ENCODE measurements at places on chromosomes 2 and 18. TPM values are rescaled to one million over a fixed set of nuclear protein-coding genes. Genes with fewer than 3 reads are reported as not detected.

DNA sequence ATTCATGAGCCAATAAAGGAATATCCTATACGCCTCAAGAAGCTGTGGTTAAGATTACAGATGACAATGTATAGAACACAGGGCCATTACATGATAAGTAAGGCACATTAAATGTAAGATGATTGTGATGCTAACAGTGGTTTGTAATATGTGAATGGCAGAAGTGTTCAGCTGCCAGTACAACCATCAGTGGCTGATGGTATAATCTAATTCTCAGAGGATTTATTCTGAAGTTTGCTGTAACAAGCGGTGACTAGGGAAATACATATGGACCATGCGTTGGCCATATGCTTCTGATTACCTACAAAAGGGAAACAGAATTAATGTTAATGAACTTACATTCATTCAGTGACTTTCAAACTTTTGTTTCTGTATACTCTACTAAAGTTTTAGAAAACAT lies 750.8 kb upstream of the KLHL29 start:
- H3K27me3 ChIP-seq = no peaks in the 10 kb centered on the region
- no peaks in the 10 kb centered on the region for H3K36me3 ChIP-seq
- no peak overlapping the region for H3K4me3 ChIP-seq
- no peak overlapping the region for H3K27ac ChIP-seq
- DNase-seq = no peak

Gene WDR12
- total RNA-seq = 194 TPM

DNA sequence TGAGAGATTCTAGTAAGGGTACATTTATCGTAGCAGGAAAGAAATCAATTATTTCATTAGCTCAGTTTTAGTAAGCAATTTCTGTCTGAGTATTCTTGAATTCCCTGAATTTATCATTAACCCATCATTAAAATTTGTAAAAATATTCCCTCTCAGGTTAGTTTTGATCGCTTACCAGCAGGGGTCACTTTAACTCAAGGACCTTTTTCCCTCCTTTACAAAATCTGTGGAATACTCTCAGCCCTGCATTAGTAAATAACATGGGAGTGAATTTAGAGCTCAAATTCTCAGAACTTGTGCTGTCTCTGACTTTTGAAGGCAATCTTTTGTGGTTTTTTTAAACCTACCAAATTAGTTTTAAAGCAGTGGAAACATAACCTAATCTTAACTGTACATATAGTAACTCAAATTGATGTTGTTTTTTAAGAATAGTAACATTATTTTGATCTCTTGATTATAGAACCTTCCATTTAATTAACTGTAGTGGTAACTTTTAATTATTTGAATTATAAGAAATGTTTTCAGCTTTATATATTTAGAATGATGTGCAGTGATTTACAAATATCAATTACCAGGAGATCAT lies 97.2 kb downstream of the AGPS start:
- peak; percentile 19 for DNase-seq
- H3K4me1 ChIP-seq = no peaks in the 10 kb centered on the region
- peaks cover 23% of the 10 kb centered on the region for H3K36me3 ChIP-seq
- H3K27ac ChIP-seq = no peak overlapping the region

Gene OSR1
- not detected for total RNA-seq

All from K562 (cell line).